ENCODE measurements at places on chromosomes 16 and 17.

GRCh38 chr17:51397361-51398127 lies 137.2 kb downstream of the UTP18 start:
- no peak for DNase-seq

DNA sequence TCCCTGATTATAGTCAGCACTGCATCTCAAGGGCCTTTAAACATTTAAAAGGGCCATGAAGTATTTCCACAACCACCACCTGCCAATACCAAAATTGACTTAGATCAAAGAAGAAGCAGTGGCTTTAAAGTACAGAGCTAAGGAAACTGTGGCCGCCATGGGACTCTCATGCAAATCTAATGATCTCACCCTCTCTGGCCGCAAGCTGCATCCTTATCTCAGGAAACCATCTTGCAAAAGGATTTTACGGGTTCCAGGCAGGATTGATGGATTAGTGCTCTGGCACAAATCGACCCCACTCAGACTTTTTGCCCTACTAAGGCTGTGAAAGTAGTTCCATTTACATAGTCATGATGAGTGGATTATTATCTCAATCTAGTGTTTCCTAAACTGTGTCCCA lies 22.6 kb downstream of the CDRT4 start:
- DNase-seq = no peak

DNA sequence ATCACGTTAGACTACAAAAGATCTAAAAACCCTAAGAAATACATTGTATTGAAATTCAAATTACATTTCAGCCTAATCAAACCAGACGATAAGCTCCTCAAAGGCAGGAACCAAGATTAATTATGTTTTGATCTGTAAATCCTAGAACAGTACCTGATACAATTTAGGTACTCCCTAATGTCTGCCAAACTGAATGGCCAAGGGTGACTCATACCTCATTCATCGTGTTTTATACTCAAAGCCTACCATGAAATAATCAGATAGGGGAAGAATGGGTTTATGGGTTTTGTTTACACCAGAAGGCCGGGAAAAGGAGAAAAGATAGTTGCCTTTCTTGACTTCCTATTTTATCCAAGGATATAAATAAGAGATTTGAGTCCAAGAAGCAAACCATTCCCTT lies 19.3 kb downstream of the MMD start:
- DNase-seq = no peak

DNA sequence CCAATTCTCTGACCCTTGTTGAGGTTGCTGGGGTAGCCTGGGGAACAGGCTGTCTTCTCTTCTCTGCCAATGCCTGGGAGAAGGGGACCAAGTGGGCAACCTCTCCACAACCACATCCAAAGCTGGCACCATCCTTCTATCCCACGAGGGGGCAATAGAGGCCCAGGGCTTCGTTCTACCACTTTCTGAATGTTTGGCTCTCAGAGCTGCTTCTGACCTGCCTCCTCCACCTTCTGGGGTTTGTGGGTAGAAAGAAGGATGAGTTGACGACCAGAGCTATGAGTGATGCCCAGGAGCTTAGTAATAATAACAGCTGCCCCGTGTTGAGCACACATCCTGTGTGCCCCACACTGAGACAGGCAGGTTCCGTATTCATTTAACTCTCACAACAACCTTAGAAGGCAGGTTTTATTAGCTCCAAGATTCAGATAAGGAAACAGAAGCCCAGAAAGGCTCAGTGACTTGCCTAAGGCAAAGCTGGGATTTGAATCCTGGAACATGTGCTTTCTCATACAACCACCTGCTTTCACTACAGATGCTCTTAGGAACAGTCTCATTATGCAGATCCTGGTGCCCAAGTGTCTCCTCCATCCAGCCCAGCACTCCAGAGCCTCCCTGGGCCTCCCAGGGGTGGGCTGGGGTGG lies 11.1 kb downstream of the TSPOAP1 start:
- peak; percentile 65 for DNase-seq

DNA sequence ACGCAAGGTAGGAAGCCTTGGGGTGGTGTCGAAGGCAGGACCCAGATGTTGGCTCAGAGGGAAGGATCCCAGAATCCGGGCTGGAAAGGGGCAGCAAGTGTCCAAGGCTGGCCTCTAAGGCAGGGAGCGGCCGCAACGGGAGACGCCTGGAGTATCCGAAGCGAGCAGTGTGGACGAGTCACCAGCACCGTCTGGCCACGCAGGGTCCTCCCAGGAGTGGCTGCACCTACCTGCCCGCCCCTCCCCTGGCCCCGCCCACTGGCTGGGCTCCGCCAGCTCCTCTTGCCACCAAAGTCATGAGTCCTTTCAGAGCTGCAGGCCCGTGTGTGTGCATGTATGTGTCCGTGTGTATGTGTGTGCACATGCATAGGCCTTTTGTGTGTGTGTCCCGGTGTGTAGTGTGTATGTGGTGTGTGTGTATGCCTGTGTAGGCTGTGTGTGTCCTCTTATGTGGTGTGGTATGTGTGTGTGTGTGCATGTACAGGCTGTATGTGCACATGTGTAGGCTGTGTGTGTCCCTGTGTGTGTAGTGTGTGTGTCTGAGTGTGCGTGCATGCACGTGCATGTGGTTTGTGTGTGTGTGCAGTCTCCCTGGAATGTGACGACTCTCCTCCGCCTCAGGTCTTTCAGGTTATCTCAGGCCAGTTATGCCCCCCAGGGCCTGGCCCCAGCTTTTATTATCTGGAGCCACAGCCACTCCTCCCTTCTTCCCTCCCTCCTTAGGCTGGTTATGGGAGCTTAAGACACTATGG lies at the start of gene PRSS8:
PRSS8 (minus strand) TSS at position 193 of the 752 bp plus-strand sequence. CDS start 229 bp downstream, outside the sequence.
- DNase-seq = no peak

GRCh38 chr16:78897299-78897698 lies 703.2 kb downstream of the MAF start:
- DNase-seq = no peak

DNA sequence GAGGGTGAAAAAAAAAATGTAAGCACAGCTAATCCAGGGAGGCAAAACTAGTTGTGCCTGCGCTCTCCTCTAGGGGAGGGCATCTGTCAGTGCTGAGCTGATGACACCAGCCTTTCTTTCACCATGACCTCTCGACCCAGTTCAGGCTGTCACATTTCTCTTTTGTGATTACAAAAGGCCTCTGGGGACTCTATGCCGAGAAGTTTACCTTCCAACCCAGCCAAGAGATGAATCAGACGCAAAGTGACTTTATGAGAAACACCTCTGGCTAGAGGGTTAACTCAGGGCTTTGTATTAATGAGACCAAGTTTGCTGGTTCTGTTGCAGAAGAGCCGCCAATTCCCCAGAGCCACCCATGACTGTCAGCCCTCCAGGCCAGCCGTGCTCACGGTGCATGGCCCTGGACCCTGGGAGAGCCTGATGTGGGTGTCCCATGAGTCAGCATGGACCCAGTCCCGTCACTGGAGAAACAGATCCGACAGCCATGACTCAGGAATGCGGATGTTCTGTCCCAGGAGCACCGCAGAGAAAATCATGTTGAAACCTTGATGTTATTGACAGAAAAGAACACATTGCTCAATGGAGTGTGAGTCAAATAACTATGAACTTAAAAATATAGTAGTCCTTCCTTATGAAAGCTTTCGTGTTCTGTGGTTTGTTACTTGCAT lies 437.2 kb downstream of the HS3ST3B1 start:
- no peak for DNase-seq

DNA sequence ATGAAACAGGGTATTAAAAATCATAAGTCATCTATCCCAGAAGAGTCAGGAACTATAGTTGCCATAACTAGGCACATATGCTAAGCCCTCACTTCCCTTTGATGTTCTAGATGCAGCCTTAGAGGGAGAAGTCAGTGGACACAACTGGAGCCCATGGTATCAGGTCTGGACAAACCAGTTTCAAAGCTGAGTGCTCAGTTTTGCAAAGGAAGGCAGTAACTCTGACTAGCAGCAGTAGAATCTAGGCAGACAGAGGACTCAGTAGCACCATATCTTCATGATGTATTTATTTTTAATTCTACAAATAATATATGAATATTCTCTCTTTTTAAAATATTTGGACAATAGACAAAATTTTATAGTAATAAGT lies 11.7 kb upstream of the FAM20A start:
- no peak for DNase-seq

DNA sequence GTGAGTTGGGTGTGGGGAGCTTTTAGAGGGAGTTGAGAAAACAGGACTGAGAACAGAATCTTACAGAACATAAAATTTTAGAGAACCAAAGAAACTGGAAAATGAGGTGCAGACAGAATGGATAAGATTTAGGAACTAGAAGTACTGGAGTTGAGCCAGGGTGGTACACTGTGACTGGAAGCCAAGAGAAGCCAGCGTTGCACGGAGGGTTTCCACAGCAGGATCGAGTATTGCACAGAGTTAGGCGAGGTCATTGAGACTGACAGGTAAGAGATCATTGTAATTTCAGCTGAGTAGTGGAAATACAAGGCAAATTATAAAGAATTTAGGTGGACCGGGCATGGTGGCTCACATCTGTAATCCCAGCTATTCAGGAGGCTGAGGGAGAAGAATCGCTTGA lies 6.6 kb downstream of the GSDMA start:
- no peak for DNase-seq

DNA sequence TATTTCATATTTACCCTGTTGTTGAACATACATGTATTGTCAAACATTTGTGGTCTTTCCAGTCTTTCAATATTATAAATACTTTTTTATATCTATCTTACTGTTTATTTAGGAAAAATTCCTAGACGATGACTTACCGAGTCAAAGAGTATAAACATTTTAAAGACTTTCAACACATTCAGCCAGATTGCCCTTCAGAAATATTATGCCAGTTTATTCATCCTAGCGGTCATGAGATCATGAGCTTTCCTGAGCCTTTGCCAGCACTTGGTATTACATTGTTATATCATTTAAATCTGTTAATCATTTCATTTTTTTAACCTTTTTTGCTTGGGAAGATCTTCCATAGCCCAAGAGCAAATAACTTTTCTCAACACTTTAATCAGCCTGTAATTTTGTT lies 197.4 kb downstream of the SPECC1 start:
- DNase-seq = no peak

GRCh38 chr16:16780588-16780987 lies 401.6 kb downstream of the NPIPA7 start:
- DNase-seq = no peak

- DNase-seq = no peak
These were observed 45.3 kb downstream of the COX4I1 start for GRCh38 chr16:85844786-85845185.

DNA sequence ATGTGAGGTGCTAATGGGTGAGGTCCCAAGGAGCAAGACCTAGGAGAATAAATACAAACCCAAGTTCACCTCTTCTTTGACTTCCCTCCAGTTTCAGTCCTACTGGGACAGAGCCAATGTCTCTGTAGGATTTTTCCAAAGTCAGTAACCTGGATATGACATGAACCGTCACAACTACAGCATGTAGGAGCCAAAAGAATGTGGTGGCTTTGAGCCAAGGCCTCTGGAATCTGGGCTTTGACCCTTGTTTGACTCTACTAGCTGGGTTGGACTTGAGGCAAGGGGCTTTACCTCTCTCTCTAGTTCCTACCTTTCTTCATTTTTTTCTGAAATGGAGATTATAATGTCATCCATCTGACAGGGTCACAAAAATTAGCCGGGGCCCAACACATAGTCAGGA lies 91.4 kb downstream of the CACNG3 start:
- no peak for DNase-seq

DNA sequence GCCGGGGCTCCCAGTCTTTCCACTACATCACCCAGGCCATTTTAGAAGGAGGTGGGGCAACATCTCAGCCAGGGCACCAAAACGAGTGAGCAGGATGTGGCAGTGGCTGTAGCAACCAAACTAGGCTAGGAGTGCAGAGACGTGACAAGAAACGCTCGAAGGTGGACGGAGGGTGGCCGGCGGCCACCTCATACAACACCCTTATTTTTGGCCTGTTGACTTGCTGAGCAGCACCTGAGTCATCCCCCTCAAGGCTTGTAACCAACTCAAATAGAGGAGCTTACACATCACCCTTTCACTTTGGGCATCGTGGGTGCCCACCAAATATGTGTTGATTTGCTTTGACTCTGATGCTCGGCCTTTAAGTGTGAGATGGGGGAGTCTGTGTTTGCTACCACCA lies 23.7 kb upstream of the SOX9 start:
- no peak for DNase-seq

- no peak for DNase-seq
These were observed 132.8 kb downstream of the CDH11 start for GRCh38 chr16:64989050-64989449.

DNA sequence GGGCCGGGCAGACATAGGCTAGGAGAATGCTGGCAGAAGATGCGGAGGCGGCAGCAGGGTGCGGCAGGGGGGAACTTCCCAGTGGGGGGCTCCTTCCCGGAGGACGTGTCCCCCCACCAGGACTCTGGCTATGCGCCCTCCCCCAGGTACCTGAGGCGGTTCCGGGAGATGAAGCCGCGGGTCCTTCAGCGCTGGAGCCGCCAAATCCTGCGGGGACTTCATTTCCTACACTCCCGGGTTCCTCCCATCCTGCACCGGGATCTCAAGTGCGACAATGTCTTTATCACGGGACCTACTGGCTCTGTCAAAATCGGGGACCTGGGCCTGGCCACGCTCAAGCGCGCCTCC lies 3.4 kb downstream of the WNK4 start:
- DNase-seq = no peak

DNA sequence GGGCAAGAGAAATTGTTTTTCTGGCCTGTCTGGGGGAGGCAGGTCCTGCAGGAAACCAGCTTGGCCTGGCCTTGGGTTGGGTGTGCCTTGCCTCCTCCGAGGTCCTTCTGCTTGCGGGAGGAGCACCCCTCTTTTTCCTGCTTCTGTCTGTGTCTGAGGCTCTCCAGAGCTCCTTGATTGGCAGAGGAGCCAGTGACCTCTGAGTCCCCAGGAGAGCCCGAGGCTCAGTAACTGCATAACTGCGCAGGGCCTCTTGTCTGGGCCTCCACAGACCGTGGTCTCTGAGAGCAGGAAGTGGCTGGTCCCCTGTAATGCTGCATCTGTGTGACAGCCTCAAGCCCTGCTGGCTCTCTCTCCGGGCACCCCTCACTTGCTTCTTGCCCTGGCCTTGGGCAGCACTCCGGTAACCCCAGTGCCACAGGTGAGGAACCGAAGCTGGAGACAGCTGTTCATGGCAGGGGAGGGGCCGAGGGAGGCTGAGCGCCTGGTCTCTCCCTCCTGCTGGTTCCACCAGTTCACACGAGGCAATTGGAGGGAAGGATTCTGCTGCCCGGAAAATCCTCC lies 1.6 kb downstream of the CAPN15 start:
- no peak for DNase-seq

DNA sequence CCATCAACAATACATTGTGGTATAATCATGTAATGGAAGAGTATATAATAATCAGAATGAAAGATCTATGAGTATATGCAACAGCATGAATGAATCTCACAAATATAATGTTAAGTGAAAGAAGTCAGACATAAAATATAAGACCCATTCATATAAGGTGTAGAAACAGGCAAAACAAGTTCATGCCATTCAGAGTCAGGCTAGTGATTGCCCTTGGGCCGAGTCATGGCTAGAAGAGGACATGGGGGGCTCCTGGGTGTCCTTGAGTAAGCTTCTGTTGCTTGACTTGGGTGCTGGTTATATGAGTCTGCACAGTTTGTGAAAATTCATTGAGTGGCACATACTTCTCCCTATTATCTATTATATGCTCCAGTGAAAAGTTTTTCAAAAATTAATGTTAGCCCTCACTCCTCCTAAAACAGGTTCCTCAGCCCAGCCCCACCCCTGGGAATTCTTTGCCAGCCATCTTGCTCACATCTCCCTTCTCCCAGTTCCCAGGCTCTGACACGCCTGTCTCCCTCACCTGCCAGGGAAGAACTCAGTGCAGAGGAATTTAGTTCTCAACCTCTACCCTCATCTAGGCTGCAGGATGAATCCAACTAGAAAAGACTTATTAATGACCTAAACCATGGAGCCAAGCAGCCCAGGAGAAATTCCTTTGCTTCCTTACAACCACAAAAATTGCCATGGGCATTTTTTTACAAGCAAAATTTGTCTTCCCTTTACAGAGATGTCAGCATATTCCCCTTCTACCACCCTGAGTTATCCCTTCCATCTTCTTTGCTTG lies 52.4 kb upstream of the NFAT5 start:
- DNase-seq = no peak
